A673 (cell line): ENCODE measurements at places on chromosomes 4 and X. TPM values are rescaled to one million over a fixed set of nuclear protein-coding genes. Genes with fewer than 3 reads are reported as not detected.

Gene SORCS2
- total RNA-seq = 0.04 and 0.06 TPM in 2 replicates

GRCh38 chrX:24657671-24658386, 10.7 kb upstream of the PCYT1B start:
- no peaks in the 10 kb centered on the region for H3K36me3 ChIP-seq
- no peak overlapping the region for H3K27ac ChIP-seq
- H3K27me3 ChIP-seq = no peaks in the 10 kb centered on the region
- H3K4me3 ChIP-seq = no peak overlapping the region
- DNase-seq = no peak

DNA sequence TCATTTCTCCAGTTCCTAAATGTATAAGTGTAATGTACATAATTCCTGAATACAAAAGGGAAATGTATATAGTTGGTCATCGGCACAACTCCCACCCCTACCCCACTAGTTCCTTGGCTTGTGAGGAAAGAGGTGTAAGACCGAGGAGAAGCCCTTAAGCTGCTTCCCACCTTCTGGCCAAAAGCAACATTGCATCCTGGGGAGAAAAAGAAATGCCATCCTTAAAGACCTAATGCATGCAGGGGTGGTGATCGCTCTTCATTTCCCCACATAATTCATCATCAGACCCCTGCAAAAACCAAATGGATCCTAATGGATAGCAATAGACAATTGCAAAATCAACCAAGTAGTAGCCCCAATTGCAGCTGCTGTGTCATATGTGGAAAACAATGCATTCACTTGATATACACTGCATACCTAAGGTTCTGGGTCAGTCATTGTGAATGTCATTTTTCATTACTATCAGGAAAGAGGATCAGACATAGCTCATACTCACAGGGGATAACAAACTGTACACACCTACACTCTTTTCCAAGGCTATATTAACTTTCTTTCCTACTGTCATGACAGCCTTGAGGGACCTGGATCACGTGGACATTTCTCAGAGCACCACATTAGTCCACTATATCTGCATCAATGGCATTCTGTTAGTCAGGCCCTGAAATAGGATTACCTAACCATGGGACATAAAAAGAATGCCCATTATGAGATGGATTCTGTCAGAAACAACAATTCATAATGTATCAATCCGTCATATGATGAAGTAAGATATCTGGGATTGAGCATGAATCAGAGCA, 31.7 kb upstream of the NFXL1 start:
- H3K27ac ChIP-seq = no peak overlapping the region
- H3K4me3 ChIP-seq = no peak overlapping the region
- DNase-seq = no peak
- H3K36me3 ChIP-seq = no peaks in the 10 kb centered on the region
- no peaks in the 10 kb centered on the region for H3K4me1 ChIP-seq

GRCh38 chrX:7074148-7074907, 73.2 kb upstream of the STS start:
- H3K27me3 ChIP-seq = no peaks in the 10 kb centered on the region
- no peaks in the 10 kb centered on the region for H3K4me1 ChIP-seq
- no peak for DNase-seq
- H3K36me3 ChIP-seq = no peaks in the 10 kb centered on the region
- H3K27ac ChIP-seq = no peak overlapping the region

GRCh38 chrX:10507181-10507580, 113.2 kb downstream of the MID1 start:
- no peaks in the 10 kb centered on the region for H3K27me3 ChIP-seq
- H3K27ac ChIP-seq = no peak overlapping the region
- no peak overlapping the region for H3K4me3 ChIP-seq
- no peak for DNase-seq

Gene DCAF4L1
- total RNA-seq = 0.26 and 0.41 TPM in 2 replicates

DNA sequence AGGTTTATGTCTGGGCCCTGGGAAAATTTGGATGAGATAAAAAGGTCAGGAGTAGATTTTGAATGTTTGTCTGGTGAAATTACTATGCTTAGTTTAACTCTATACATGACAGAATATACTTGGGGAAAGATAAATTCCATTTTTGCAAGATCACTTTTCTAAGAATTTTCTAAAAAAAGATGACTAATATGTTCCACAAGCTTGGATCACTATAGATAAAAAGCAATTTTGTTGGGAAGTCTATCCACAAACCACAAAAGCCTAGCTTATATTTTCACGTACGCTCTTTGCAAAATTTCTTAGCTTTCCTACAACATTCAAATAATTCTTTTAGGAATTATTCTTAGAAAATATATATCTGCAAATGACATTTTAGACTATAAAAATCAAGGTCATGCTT, 20.6 kb upstream of the COQ2 start:
- H3K27me3 ChIP-seq = no peaks in the 10 kb centered on the region
- H3K27ac ChIP-seq = no peak overlapping the region
- H3K4me1 ChIP-seq = no peaks in the 10 kb centered on the region
- H3K36me3 ChIP-seq = no peaks in the 10 kb centered on the region
- no peak overlapping the region for H3K4me3 ChIP-seq

GRCh38 chr4:7194251-7195140, 2.2 kb downstream of the SORCS2 start:
- peaks cover 12% of the 10 kb centered on the region for H3K4me1 ChIP-seq
- no peak overlapping the region for H3K4me3 ChIP-seq
- no peak overlapping the region for H3K27ac ChIP-seq
- H3K27me3 ChIP-seq = peaks cover 69% of the 10 kb centered on the region
- H3K36me3 ChIP-seq = no peaks in the 10 kb centered on the region

Gene RPS6KA3
- 32.3 and 33.6 TPM in 2 replicates for total RNA-seq
